ENCODE measurements at places on chromosomes 5 and 9. TPM values are rescaled to one million over a fixed set of nuclear protein-coding genes. Genes with fewer than 3 reads are reported as not detected.

DNA sequence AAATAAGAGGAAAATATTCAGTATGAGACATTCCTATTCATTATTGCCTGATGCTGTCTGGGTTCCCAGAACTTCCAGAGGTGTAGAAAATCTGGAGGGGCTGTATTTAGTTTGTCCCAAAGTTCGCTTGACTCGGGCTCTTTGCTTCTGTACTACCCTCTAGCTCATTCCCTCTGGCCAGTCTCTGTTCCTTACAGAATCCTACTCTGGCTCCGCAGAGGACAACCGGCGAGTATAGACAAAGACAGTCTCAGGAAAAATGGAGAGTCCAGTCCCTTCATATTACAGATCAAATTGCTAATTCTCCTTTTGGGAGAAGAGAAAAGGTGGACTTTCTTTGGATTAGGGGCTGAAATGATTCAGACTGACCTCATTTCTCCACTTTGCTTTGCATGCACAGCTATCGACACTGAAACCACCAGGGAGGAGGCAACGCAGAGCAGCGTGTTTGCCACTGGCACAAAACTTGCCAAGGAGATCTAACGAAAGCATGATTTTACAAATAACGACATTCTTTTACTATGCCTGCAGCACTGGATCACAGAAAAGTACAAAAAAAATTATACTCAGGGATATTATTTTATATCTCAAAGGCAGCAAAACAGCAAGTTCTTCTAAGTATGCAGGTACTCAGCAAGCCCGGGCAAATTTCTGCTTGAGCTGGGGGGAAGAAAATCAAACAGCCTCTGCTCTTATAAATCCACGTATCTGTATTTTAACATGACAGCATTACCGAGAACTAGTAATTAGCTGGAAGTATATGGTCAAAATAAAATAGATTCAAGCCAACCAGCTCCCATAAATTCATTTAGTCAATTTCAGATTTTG is 279.7 kb downstream of the NPR3 start:
- DNase-seq: no peak

DNA sequence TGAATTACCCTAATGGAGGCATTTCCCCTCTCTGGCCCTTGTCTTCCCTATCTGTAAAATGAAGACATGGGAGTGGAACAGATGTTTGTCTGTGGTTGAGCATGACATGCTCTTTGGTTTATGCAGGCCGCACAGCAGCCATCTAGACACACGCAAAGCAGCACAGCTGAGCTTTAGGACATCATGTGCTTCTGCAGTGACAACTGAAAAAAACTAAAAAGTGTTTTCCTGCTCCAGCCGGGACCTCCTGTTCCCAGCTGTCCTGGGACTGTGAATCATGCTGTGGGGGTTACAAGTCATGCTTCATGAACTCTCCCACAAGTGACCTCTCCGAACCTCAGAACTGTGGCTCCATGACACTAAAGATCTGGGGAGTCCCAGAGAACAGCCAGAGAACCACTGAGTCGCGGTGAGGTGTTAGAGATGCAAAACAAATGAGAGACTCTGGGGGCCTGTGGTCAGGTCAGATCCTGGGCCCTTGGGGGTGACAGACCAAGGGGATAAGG is 1.7 kb downstream of the SMIM3 start:
- DNase-seq: no peak

DNA sequence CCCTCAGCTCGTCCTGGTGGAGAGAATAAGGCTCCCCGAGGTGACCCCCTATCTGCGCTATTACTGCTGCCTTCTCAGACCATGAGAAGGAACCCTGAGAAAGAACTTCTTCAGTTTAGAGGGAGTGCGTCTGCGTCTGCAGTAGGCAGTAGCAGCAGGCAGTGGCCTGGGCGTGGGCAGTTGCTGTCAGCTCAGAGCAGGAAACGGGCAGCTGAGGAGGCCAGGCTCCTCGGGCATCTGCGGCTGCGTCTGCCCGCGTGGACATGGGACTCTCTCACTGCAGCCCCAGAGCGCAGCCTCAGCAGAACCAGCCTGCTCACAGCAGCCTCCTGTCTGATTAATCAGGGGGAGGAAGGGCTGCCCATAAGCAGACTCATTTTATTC is 49.8 kb upstream of the FCN1 start:
- DNase-seq: peak; percentile 62

DNA sequence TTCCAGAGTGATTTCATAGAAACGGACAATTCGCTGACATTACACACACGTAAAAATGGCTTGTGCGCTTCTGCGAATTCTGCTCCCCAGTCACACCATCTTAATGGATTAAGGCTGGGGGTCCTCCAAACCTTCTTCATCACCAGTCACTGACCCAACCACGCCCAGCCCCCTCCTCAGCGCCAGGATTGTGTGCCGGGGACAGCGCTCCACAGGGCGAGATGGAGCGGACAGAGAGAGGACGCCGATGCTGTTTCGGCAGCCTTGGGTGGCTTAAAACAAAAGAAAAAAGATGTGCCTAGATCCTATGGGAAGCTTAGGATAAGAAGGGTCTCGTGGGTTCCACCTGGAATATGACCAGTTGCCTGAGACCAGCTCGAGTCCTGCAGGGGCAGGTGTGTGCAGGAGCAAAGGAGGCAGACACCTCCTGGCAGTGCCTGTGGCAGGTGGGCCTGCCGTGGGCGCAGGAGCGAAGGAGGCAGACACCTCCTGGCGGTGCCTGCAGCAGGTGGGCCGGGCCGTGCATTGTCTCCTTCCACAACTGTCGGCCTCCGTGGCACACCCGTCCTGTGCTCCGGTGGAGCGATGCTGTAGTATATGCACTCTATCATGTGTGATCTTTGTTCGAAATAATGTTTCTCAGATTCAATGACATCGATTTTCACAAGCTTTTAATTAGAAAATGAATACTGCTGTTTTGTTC is 20.9 kb downstream of the BRD9 start:
- DNase-seq: peak; percentile 56

The PCDHGA10 gene
- total RNA-seq: 6.2 TPM

Measured in upper lobe of right lung (tissue), 1 donor.